ENCODE measurements at places on chromosomes 5 and 9.
A peak's percentile ranks its signal among the peaks of the same experiment; 100 is the strongest.

GRCh38 chr5:56759521-56760216 is 55.7 kb upstream of the MAP3K1 start:
- no peak for DNase-seq

DNA sequence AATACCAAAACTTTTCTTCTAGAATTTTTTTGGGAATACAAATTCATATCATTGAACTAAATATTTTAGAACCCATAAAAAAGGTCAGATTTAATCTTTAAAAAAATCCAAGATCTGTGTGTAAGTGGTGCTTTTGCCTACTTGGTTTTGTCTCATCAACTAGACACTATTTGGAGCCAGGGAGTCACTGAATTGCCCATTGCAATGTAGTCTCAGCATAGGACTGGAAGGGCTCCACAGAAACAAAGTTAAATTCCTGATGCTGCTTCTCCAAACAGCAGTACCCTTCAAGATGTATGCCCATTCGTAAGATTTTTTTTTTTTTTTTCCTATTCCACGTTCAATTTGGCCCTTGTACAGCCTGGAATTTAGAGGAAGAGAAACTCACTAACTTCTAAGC is 208.0 kb upstream of the MPDZ start:
- no peak for DNase-seq

DNA sequence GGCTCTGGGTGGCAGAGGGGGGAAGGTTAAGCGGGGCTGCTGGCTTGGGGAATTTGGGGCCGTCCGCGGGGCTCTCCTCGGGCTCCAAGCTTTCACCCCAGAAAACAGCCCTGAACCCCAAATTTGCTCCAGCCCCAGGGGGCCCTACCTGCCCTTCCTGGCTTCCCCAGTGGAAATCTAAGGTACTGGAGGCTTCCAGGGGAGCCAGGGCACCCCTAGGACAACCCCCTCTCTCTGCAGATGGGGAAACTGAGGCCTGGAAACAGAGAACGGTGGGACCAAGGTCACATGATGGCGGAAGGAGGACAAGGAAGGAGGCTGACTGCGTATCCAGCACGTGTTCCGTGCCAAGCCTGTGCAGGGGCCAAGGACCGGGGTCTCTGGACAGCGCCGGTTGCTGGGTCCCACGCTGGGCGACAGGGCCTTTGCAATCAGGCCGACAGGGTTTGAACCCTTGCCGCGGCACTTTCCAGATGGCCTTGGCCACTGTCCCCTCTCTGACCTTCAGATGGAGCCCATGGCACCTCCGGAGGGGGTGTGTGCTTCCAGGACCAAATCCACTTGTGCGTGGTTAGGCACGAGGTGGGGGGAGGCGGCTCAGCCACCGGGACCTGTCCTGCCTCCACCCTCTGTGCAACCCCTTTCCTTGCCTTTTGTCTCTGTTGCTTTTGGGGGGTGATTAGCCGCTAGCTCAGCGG is 183.1 kb downstream of the C9orf50 start:
- DNase-seq: no peak

DNA sequence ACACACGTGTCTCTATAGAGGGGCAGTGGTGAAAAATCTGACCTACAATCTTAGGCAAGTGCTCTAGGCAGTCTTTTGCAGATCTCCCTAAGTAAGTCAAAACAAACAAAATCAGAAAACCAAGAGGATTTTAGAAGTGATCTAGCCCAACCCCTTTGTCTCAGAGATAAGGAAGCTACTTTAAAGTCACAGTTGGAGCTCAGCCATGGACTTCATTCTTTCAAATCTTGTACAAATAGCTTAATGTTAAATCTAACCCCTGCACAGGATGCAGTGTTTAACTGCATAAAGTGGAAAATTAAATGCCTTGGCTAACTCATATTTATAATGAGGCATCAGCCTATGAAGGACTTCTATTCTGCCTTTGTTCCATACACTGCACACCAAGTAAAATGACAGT is 135.1 kb upstream of the RFX3 start:
- DNase-seq: no peak

DNA sequence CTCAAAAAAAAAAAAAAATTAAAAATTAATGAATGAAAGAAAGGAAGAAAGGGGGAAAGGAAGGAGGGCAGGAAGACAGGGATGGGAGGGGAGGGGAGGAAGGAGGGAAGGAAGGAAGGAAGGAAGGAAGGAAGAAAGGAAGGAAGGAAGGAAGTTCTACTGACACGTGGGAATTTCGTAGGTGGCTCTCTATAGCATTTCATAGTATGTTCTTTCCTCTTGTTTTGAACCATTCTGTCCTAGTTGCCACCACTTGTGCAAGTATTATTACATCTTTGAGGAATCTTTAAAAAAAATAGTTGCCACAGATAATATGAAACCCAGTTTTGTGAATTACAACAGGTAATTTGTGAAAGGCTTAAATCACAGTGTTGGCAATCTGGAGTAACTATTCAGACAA is 253.8 kb downstream of the BNC2 start:
- no peak for DNase-seq

DNA sequence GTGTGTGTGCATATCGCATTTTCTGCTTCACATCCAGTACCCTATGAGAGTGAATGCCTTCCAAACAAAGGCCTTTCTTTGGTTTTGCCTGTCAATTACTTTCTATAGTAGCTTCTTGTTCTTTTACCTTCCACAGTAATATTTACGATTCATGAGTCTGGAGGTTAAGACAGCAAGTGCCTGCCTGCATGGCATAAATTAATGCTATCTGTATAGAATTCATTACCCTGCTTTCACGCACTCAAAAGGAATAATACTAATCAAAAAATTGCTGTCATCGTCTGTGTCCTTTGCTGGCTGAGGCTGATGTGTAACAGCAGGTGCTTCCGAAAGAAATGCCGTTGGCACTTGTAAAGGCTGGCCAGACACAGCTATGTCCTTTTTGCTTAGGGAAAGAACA is 1304.4 kb upstream of the CDH6 start:
- DNase-seq: no peak

GRCh38 chr5:4199049-4199841 is 603.6 kb downstream of the IRX1 start:
- DNase-seq: no peak

- no peak for DNase-seq
These were observed 483.5 kb upstream of the TNC start for GRCh38 chr9:115601434-115601833.

DNA sequence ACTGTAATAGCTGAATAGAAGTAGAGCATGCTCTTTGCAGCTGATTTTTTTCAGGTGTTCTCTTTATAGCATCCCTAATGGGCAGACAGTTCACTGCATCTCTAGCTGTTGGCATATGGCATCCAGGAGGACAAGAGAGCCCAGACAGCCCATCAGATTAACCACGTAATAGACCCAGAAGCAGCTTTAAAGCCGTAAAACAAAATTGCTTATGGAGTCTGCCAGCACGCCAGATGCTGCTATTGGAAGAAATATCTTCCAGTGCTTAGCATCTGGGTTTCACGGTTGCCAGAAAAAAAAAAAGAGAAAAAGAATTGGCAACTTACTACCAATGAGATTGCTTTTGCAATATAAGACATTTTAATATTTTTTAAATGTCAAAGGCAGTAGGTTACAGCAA is 869.4 kb upstream of the NUDT12 start:
- no peak for DNase-seq

- no peak for DNase-seq
These were observed 57.9 kb downstream of the MACROH2A1 start for GRCh38 chr5:135341016-135341666.

- DNase-seq: no peak
These were observed 12.3 kb downstream of the ZSWIM6 start for GRCh38 chr5:61344187-61344944.

DNA sequence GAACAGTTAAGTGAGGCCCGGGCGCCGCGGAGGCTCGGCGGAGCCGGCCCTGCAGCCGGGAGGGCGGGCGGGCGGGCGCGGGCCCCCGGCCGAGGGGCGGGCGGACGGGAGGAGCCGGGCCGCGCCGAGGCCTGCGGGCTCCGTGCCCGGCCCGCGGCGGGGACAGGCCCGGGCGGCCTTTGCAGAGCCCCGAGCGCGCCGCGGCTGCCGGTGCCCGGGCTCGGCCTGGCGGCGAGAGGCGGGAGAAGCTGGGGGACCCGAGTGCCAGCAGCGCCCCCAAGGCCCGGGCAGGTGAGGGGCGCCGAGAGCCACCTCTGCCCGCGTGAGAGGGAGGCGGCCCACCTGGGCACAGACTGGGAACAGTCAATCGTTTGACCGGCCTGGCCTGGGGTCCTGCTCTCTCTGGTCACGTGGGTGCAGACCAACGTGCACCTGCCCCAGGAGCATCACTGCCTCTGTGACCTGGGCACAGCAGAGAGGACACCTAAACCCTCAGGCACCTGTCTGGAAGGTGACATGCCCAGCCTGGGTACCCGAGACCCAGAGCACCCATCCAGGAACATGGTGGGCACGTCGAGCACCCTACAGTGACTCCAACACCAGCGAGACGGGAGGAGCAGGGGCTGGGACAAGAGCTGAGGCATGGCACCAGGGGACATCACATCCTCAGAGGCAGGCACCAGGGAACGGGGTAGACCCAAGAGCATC is 531 bp downstream of the MVB12B start:
- no peak for DNase-seq

- no peak for DNase-seq
These were observed 1.3 kb upstream of the REEP5 start for GRCh38 chr5:112923148-112923917.

GRCh38 chr9:14021871-14022525 is 291.9 kb downstream of the NFIB start:
- no peak for DNase-seq

DNA sequence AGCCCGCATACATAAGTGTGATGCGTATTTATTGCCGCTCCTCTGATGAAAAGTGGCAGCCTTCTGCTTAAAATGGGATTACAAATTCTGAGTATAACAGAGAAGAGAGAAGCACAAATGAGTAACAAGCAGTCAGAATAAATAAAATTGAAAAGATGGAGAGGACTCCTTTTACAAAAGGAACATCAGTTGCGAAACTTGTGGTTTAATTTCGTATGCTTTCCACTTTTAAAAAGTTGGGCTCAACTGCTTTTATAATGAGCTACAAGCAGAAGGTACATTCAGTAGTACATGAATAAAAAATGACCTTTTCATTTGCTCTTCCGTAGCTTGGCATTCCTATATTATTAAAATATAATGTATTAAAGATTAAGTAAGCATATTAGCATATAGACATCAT is 320.0 kb downstream of the FBXL17 start:
- DNase-seq: no peak

- no peak for DNase-seq
These were observed 112.3 kb upstream of the RAD23B start for GRCh38 chr9:107170801-107171200.

GRCh38 chr9:136300866-136301265 is 3.0 kb downstream of the CCDC187 start:
- DNase-seq: no peak

GRCh38 chr9:126915281-126915816 is 767 bp downstream of the RALGPS1 start:
- DNase-seq: no peak

DNA sequence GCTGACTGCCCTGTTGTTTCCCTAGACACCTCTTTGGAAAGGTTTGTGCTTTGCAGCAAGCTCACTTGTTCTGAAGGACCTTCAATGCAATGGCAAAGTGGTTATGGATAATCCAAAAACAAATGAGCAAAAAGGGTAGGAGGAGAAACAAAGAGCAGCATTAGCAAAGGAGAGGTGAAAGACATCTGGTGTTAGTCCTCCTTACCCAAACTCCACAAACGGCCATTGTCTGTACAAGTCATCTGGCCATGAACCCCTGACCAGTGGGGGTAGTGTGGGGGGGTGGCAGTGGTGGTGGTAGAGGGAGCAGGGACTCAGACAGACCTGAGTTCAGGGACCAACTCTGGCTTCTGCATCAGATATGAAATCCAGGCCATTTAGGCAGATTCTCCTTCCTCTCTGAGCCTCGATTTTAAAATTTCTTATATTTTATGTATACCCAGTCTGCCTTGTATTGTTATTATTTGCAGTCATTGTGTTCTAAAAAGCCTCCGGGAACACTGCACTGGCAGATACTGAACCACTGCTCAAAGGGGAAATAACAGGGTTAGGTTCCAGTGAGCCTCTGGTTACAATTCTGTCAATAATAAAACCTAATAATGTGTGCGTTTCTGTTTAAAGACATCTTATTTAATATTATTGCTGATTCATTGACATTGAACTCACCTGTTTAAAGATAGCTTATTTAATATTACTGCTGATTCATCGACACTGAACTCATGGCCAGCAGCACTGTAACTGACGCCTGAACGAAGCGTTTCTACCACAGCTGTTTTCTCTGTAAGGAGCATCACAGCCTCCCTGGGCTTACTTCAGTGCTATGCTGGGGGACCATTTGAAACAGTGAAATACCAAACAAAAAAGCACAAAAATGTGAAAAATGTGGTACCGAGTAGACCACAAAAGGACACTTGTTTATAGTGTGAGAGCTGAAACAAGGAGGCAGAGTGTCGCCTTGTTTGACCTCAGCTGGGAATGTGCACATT is 156.0 kb downstream of the SEC61B start:
- no peak for DNase-seq

- DNase-seq: no peak
These were observed 4.8 kb upstream of the PLGRKT start for GRCh38 chr9:5442400-5443011.

DNA sequence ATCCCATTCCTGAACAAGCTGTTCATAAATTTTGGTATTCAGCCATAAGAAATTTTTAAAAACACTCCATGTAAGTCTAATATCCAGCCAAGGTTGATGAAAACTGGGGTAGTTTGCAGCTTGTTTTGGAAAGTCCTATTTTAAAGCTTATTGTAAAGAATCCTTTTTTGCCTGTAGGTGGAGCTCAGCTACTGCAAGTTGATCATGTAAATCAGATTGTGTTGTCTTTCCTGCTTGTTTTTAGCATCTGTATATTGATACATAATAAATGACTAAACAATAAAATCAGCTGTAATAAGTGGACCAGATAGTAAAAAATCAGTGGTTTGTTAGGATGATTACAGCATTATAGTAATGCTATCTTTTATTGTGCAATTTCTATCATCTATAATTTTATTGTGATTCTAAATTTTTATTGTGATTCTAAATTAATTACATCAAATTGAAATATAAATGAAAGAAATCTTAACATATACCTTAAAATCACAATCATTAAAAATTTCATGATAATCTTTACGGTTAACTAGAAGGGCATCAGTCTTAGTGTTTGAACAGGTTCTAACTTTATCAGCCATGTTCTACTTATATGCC is 42.4 kb downstream of the CWC27 start:
- DNase-seq: peak; percentile 11

- no peak for DNase-seq
These were observed 19.4 kb downstream of the NR2F1 start for GRCh38 chr5:93602241-93603077.

- DNase-seq: no peak
These were observed 26.0 kb upstream of the STXBP1 start for GRCh38 chr9:127586096-127586495.

GRCh38 chr5:39137391-39137790 is 63.2 kb upstream of the RICTOR start:
- no peak for DNase-seq

GRCh38 chr5:102875721-102876123 is 120.6 kb downstream of the PAM start:
- no peak for DNase-seq

- DNase-seq: no peak
These were observed 38.6 kb upstream of the FBP1 start for GRCh38 chr9:94677929-94678328.

All from D721Med (cell line).